ENCODE measurements at places on chromosomes 3 and 15.

DNA sequence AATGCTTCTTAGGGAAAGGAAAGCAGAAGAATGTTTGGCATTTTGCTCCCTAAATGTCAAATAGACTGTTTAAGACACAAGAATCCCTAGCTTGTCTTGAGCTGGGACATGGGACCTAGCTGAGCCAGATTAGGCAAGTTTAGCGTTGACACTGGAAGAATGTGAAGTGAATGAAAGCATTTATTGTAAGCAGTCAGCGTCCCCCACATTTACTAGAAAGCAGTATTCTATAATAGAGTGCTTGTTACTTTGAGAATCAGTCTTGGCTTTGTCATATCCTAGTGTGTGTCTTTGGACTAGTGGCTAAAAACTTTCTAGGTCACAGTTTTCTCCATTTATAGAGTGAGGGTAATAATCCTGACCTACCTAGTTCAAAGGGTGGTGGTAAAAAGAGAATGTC is 161.6 kb downstream of the ADAMTSL3 start:
- no peak for DNase-seq

GRCh38 chr3:16297997-16298885 is 33.2 kb downstream of the OXNAD1 start:
- DNase-seq: no peak

- DNase-seq: no peak
Measured at GRCh38 chr15:81450721-81451120, 76.7 kb upstream of the TMC3 start.

DNA sequence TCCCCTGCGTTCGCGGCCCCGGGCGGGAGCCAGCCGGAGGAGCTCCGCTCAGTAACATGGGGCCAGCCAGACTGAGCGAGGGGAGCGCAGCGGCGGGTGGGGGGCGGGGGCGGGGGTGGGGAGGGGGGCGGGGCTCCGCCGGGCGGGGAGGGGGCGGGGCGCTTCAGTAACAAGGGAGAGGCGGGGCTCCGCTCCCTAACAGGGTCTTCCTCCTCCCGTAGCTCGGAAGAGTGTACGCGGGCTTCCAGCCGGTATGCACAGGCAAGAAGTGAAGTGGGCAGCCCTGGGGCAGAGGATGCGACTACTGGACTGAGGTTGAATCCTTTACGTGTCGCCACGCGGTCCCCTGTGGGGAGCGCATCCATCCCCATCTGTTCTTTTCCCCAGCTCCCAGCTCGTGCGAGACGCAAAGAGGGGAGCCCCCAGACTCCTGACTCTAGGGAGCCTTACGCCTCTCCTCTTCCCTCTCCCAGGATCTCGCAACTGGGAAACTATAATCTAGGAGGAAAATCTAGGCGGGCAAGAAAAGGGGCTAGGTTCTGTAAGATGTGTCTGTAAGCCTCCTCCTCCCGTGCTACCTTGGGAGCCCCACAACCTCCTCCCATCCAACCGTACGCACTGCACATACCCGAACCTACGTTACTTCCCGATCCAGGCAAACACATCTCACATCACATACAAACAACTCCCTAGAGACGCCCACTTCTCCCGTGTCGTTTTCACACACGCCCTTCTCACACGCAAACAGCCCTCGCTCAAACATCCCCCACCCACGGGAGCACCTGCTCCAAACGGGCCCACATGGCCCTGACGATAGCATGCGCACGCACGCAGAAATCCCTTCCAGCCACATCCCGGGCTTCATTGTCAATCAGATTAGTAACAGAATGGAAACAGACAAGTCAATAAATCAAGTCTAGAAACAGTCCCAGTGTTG is at the start of gene SHF:
SHF (minus strand) TSS at position 73 of the 937 bp plus-strand sequence; CDS start at position 58, 15 bp downstream.
- DNase-seq: no peak

- no peak for DNase-seq
Measured at GRCh38 chr3:19487386-19487785, 339.1 kb downstream of the KCNH8 start.

DNA sequence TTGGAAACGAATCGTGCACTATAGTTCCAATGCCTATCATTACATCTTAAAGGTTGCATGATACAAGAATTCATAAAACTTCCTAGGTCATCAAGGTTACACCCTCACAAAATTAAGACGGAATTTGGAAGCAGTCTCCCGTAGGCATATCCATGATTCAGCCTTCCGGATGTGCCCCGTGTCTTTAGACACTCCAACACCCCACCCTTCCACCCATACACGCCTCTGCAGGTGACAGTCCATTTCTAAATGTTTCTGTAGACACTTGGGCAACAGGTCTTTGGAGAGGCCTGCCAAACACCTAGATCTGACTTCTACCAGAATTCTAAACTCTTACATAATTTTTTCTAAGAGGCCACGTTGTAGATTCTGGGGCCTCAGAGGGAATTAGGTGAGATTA is 49.8 kb downstream of the LDHAL6B start:
- DNase-seq: no peak

GRCh38 chr3:3165650-3166049 is 13.8 kb downstream of the CRBN start:
- DNase-seq: no peak

- DNase-seq: no peak
Measured at GRCh38 chr3:134654031-134654430, 3.2 kb upstream of the KY start.

- DNase-seq: no peak
Measured at GRCh38 chr15:99566157-99566897, 543 bp downstream of the MEF2A start.

- no peak for DNase-seq
Measured at GRCh38 chr3:52763466-52763865, 7.3 kb downstream of the NEK4 start.

DNA sequence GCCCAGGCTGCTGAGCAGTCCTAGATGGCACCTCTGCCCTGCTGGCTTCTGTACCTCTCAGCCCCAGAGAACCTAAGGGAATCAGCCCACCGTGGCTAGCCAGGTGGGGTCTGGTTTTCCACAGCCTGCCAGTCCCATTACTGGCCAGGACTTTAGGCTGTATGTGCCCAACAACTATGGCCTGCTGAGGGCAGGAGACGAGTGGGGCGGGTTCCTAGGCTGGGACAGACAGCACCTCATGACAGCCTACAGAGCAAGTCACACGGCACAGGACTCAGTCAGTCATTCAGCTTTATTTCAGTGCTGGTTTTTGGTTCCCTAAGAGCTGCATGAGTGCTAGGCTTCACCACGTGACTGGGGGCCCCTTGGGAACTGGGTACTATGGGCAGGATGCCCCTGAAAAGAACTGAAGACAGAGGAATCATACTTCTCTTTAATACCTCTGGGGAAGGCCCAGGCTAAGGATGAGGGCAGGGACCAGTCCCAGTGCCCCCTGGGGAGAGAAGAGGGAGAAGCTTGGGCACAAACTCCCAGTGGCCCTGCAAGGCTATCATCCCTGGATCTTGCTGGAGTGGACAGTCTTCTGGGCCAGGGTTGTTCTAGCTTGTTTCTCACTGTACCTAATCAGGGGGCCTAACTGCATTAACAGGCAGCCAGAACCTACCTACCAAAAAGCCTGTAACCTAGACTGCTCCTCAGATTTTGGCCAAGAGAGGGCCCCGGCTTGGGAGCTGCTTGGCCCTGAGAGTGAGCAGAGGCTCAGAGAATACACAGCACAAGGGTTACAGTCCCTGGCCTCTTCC is 14.8 kb downstream of the CLK3 start:
- no peak for DNase-seq

DNA sequence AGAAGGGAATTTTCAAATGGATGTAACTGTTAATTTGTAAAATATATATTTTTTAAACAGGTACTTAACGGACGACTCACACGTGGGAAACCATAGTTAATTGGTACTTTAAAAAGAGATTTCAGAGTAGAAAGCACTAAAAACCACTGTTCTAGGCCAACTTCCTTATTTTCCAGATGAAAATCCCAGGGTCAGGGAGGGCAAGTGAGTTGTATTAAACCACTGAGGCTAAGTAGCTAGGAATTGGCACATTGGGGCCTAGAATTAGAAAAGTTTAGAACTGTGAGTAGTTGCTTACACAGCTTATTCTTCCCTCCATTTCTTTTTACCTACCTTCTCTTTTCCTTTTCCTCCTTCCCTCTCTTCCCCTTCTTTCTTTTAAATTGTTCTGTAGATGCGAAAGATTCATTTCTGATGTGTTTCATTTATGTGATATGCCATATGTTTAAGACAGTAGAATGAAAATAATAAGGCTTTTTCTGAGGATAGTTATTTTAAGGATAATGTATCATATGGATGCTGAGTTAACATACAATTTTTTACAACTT is 4.1 kb upstream of the UTS2B start:
- DNase-seq: no peak

DNA sequence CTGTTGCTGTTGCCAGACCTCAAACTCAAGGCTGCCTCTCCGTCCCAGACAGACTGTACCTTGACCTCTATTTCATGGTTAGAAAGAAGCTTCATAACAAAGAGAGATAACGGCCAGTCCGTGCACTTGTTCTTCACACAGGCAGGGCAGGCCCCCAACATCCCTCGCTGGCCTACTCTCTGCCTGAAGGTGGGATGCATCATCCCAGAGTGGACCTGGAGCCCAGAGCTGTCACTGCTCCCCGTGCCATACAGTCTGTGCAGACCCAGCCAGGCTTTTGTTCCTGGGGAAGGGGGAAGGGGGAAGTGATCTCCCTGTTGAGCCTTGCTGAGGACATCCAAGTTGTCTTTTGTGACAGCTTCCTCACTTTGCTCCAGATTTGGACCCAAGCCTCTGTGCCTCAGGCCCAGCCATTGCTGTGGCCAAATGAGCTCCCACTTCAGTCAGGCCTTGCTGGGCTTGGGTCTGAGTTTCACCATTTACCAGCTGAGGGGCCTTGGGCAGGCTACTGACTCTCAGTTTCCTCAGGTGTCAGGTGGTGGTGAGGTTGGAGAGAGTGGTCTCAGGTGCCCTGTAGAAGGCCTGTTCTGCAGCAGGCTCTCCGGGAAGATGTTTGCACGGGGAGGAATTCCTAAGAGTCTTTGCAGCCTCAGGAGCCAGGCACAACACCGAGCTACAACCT is 141.6 kb downstream of the DNAJB8 start:
- no peak for DNase-seq

DNA sequence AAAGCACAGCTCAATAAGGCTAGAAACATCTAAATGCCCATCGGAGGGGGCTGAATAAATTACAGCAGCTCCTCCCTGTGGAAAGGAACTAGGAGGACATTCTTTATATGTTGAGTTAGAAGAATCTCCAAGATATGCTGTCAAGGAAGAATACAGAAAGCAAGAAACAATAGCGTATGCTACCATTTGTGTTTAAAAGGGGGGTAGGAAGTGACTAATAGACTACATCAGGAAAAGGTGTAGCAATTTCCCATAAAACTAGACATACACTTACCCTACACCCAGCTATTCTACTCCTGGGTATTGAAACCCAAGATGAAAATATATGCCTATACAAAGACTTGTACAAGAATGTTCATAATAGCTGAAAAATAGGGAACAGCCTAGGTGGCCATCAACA is 21.6 kb downstream of the SEC61A1 start:
- no peak for DNase-seq

- no peak for DNase-seq
Measured at GRCh38 chr15:49036650-49037545, 9.3 kb downstream of the SECISBP2L start.

GRCh38 chr3:158026236-158026635 is 80.0 kb downstream of the SHOX2 start:
- DNase-seq: no peak

DNA sequence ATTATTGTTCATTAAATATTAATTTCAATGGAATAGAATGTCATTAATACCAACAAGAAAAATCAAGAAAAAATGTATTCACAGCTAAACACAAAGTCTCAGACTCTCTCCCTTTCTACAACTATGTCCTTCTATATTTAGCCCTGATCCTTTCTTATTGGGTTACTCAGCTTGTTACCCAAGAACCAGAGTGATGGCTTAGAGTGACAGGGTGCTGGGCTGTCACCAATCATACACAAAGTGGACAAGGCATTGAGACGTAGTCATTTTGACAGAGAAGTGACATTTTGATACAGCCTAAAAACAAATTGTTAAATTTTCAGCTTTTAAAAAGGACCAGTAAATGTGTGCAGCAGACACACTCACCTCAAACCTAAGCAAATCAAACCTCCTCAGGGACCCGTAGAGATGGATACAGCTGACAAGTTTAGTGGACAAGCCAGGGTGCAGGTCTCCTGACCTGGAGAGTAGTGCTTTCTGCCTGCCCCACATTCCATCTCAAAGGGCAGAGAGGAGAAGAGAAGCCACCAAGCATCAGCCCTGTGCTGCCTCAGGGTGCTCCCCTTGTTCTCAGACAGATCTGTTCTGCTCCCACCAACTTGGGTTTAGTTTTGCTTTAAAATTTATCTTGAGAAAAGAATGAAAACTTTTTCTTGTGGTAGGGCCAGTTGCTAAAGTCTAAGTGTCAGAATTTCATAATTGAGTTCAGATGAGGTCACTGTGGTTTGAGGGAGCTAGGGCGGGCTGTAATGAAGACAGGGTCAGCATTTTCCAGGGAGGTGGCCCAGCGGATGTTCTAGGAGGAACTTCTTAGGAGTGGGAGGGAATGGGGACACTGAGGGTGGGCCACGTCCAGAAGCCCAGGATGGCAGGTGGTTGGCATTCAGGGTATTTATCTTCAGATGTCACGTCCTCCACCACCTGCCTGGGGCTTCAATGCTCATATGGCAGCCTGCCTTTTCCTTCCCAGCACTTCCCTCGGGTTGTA is 136.5 kb upstream of the TBL1XR1 start:
- no peak for DNase-seq

- no peak for DNase-seq
Measured at GRCh38 chr3:111326144-111326995, 215.6 kb upstream of the CD96 start.

DNA sequence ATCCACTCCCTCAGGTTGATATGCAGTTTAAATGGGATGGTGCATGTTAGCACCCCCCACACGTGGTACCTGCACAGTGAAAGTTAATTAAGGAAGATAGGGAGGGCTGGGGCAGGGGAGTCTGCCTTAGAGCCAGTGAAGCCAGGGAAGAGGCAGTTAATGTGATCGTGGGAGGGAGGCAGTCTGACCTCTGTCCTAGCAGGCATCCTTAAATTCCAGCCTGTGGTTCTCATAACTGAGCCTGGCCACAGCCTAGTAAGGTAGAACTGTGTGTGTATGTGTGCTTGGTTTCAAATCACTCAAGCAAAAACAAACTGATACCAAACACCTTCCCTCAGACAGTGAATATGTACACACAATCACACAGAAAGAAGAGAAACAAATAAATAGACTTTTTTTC is 319.1 kb upstream of the TLE3 start:
- DNase-seq: no peak

- DNase-seq: no peak
Measured at GRCh38 chr15:77292969-77293558, 126.8 kb downstream of the PEAK1 start.

GRCh38 chr3:105529456-105529855 is 162.7 kb downstream of the ALCAM start:
- no peak for DNase-seq

GRCh38 chr15:45253330-45253729 is 1.3 kb downstream of the SLC28A2 start:
- peak; percentile 22 for DNase-seq

DNA sequence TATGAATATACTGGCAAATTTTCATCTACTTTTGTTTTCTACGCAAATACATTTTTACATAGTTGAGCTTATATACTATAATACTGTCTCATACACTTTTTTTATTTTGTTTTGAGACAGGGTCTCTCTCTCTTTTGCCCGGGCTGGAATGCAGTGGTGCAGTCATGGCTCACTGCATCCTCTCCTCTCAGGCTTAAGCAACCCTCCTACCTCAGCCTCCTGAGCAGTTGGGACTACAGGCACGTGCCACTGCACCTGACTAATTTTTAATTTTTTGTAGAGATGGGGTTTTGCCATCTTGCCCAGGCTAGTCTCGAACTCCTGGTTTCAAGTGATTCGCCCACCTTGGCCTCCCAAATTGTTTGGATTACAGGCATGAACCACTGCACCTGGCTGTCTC is 25.9 kb downstream of the HACL1 start:
- no peak for DNase-seq

Measured in iPS DF 6.9 (cell line).